Esophagus squamous epithelium (tissue), 5 donors: ENCODE measurements at places on chromosomes 4 and X.

- DNase-seq = no peak
Observed at GRCh38 chr4:186514271-186514950, 41.0 kb downstream of the MTNR1A start.

GRCh38 chrX:41481264-41482109 lies 34.3 kb downstream of the NYX start:
- no peak for DNase-seq

DNA sequence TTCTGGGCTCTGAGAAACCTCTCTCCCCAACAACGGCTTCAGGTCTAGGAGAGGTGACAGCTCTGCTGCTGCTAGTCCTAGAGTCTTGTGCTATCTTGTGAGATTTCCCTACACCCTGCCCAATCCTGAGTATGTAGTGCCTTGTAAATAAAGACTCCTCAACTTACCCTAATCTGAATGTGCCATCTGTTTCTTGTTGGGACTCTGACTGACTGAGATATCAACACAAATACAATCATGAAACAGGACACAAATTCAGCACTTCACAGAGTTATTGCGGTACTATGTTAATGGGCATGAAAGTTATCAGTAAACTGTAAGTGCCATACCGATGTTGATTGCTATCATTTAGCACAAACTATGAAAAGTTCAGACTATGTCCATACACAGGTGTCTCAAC lies 529.0 kb upstream of the FTHL17 start:
- no peak for DNase-seq

DNA sequence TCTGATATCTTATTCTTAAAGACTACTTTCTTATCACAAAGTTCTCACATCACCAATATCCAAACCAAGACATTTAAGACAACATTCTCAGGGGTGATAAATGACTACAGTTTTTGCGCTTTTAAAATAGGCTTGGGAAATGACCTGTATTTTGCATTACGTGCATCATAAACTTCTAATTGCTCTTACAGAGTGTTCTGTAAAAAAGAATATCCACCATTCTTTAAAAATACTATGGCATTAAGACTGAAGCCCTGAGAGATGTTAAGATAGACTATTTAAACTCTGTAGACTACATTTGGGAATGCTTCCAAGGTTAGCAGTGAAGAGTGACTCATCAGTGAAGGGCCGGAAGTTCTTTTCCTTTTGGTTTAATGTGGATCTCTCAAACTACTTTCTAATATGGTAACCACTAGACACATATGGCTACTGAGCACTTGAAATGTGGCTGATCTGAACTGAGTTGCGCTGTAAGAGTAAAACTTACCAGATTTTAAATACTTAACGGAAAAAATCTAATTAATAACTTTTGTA lies 518.8 kb upstream of the FTHL17 start:
- DNase-seq = no peak
